ENCODE measurements at places on chromosomes 7 and 10.

DNA sequence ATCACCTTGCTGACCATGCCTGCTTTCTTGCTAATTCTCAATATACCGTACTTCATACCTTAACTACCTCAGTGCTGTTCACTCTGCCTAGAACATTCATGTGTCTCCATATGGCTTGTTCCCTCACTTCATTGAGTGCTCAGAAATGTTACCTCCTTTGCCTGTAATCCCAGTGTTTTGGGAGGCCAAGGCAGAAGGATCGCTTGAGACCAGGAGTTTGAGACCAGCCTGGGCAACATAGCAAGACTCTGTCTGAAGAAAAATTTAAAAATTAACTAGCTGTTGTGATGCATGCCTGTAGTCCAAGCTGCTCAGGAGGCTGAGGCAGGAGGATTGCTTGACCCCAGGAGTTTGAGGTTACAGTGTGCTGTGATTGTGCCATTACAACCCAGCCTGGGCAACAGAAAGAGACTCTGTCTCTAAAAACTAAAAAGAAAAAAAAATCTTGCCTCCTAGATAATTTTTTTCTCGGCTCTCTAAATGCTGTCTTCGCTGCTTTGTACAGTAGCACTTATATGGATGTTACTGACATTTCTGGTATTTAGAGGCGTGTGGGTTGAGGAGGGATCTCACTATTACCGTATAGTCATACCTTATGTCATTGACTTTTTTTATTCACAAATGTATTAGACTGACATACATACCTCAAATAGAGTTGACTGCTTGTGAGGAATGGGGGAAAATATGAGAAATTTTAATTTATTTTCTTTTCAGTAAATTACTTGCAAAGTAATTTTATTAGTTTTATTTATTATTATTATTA, 63.7 kb downstream of the LCOR start:
- no peak for DNase-seq

GRCh38 chr7:69019437-69019836, 578.8 kb upstream of the AUTS2 start:
- DNase-seq, result no peak

GRCh38 chr7:45028138-45028919, 28.3 kb downstream of the CCM2 start:
- no peak for DNase-seq

- DNase-seq, result no peak
These were observed 1026.8 kb downstream of the GATA3 start for GRCh38 chr10:9081253-9081652.

DNA sequence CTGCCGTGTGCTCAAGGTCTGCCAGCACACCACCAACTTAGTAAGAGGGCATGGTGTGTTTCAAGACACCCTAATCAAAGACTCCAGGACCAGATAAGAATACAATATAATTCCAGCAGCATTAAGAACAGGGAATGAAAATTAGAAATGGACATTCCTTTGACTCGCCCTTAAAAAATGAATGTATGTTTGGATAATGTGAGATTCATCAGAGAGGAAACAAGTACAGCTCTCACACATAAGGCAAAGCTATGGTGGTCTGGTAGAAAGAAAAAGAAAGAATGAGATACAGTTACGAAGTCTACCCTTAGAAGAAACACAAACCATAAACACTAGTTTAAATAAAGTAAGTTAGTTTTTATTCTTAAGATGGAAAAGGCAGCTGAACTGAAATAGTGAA, 174.8 kb upstream of the ANK3 start:
- no peak for DNase-seq

- no peak for DNase-seq
These were observed at the start of gene FAM107B for GRCh38 chr10:14774797-14775196. FAM107B (minus strand) TSS chr10:14774897; CDS start chr10:14774663, 234 bp downstream.

- DNase-seq, result no peak
These were observed 988 bp upstream of the EN2 start for GRCh38 chr7:155456738-155457543.

GRCh38 chr7:123879628-123880027, 34.7 kb downstream of the HYAL4 start:
- DNase-seq, result no peak

DNA sequence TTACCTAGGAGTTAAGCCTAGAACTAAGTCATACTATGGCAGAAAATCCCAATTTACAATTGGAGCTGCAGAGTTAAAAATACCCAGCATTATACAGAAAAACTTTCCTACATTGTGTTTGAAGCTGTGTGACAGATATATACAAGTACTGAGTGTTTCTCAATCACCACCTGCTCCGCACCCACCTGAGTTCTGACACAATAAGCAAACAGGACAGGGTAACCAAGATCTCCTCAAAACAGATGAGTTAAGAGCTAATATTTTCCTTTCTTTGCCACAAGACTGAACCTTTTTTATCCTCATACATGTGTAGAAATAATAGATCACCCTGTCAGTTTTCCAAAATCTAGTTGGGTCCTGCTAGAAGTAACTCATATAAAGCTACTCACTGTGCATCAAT, 186.3 kb downstream of the DOCK4 start:
- DNase-seq, result no peak

GRCh38 chr7:100158229-100159098, at the start of gene TRAPPC14:
TRAPPC14 (minus strand) TSS chr7:100158723; CDS start chr7:100158499, 224 bp downstream.
- DNase-seq, result peak; percentile 92

GRCh38 chr10:74975758-74976157, 135.7 kb upstream of the SAMD8 start:
- DNase-seq, result no peak

DNA sequence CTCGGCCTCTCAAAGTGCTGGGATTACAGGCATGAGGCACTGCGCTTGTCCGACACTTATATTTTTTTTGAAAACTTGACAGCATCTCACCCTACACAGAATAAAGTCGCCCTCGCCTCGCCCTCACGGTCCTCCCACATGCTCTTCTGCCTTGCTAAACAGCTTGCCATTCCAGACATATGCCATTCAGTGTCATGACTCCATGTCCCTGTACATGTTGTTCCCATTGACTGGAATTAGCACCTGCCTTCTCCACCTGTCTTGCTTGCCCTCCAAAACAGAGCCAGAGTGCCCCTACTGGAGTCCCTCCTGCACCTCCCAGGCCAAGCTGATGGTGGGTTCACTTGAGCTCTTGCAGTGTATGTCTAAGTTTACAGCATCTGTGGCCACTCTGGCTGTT, 6.2 kb downstream of the NIPSNAP2 start:
- DNase-seq, result no peak

- no peak for DNase-seq
These were observed 120.2 kb downstream of the SORBS1 start for GRCh38 chr10:95440756-95441546.

GRCh38 chr7:50687575-50688225, 95.0 kb downstream of the GRB10 start:
- DNase-seq, result no peak

GRCh38 chr10:109475711-109476421, 447.4 kb downstream of the XPNPEP1 start:
- no peak for DNase-seq
